ENCODE measurements at places on chromosomes 2 and 18. TPM values are rescaled to one million over a fixed set of nuclear protein-coding genes. Genes with fewer than 3 reads are reported as not detected.

Gene SERPINB2
- total RNA-seq: not detected

Gene SCG2
- total RNA-seq: not detected

Gene FEV
- not detected for total RNA-seq

Gene CFAP221
- not detected for total RNA-seq

Gene GPR155
- total RNA-seq: 8.8 TPM

Gene ERLEC1
- 17.7 TPM for total RNA-seq

Gene SPR
- total RNA-seq: 9.3 TPM

Gene MAP3K19
- total RNA-seq: not detected

Gene CNPPD1
- 46.9 TPM for total RNA-seq

Gene THSD7B
- not detected for total RNA-seq

Gene MOGAT1
- not detected for total RNA-seq

Gene PAX3
- not detected for total RNA-seq

Gene PDK1
- total RNA-seq: 77.2 TPM

Gene SERPINB13
- not detected for total RNA-seq

Gene CD207
- total RNA-seq: not detected

Gene SERPINB12
- total RNA-seq: not detected

Gene OTOS
- not detected for total RNA-seq

Gene CTAGE1
- not detected for total RNA-seq

Gene RIT2
- total RNA-seq: not detected

Gene SLC16A14
- total RNA-seq: 0.58 TPM

Gene C2orf81
- total RNA-seq: 6.4 TPM

Gene UGT1A8
- not detected for total RNA-seq

Gene UPP2
- total RNA-seq: not detected

Gene GALNT5
- 0.10 TPM for total RNA-seq

Gene MC4R
- total RNA-seq: not detected
